GM23338 (cell line): ENCODE measurements at places on chromosomes 12 and 14. TPM values are rescaled to one million over a fixed set of nuclear protein-coding genes. Genes with fewer than 3 reads are reported as not detected.
A peak's percentile ranks its signal among the peaks of the same experiment; 100 is the strongest.

MYO1H gene
- total RNA-seq = not detected in 2 replicates

CLEC2D gene
- 3.8 and 7.1 TPM in 2 replicates for total RNA-seq

DNA sequence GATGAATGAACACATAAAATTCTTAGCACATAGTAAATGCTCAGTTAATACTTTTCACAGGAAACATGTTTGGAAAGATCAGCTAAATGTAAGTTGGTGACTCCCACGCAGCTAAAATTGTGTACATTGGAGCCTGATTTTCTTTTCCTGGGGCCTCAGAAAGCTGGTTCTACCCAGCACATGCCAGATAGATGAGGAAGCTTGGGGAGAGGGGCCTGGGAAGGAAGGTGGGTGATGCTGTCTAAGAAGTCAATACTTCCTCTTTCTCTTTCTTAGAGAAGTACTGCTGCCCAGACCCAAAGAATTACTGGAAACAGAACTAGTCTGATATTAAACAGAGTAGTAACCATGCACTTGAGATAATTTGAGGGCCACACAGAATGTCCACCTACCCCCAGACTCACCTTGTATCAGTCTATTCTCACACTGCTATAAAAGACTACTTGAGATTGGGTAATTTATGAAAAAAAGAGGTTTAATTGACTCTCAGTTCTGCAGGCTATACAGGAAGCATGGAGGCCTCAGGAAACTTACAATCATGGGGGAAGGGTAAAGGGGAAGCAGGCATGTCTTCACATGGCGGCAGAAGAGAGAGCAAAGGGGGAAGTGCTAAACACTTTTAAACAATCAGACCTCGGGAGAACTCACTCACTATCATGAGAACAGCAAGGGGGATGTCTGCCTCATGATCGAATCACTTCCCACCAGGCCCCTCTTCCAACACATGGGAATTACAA lies 123.3 kb upstream of the MED13L start:
- DNase-seq = no peak

RNU4-1 gene
- total RNA-seq = under 0.01 TPM in 1 of 2 replicates, not detected in the other

DNA sequence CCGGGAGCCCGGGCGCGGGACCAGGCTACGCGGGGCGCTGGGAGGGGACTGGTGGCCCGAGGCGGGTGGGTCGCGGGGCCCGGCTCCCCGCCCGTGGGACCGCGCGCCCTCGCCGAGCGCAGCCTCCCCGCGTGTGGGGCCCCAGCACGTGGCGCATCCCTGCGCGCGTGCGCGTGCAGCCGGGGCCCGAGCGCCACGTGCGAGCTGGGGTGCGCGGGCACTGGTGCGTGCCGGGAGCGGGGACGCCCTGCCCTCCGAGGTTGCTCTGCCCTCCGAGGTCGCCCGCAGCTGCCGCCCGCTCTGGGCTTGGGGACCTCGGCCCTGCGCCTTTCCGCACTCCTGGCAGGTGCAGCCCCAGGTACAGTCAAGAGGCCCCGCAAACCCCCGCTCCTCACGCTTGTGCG lies 365 bp upstream of the CCDC88C start:
- DNase-seq = peak; percentile 61

DNA sequence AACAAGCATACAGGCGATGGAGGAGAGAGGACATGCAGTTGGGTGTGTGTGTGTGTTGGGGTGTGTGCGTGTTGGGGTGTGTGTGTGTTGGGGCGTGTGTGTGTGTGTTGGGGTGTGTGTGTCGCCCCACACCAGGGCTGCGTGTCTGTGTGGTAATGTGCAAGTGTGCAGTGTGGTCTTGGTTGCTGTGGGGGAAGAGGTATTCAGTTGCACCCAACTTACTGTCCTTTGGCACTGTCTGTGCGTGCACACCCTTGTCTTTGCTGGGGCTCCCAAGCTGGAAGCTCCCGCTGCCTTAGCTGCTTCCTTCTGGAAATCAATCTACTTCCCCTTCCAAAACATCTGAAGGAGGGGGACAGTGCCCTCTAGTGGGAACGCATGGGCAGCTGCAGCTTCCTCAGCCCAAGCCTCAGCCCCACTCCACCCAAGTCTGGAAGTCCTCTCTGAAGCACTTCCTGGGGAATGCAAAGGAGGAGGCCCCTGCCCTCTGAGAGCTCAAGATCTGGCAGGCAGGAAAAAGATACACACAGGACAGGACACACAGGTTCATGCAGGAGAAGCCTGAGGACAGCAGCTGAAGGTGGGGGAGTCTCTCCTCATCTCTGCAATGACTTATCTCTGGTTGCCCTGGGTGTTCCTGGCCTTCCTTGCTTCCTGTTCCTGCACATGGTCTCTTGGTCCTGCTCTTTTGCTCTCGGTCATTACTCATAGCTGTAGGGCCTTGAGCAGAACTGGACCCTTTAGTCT lies 13.1 kb downstream of the ASIC1 start:
- DNase-seq = peak; percentile 89

- DNase-seq = peak; percentile 19
Observed at GRCh38 chr12:113184098-113184899, 979 bp downstream of the DDX54 start.

- peak; percentile 61 for DNase-seq
Observed at GRCh38 chr12:5827591-5827990, 117.5 kb downstream of the ANO2 start.

- DNase-seq = no peak
Observed at GRCh38 chr14:103863245-103863644, 15.9 kb upstream of the PPP1R13B start.

DNA sequence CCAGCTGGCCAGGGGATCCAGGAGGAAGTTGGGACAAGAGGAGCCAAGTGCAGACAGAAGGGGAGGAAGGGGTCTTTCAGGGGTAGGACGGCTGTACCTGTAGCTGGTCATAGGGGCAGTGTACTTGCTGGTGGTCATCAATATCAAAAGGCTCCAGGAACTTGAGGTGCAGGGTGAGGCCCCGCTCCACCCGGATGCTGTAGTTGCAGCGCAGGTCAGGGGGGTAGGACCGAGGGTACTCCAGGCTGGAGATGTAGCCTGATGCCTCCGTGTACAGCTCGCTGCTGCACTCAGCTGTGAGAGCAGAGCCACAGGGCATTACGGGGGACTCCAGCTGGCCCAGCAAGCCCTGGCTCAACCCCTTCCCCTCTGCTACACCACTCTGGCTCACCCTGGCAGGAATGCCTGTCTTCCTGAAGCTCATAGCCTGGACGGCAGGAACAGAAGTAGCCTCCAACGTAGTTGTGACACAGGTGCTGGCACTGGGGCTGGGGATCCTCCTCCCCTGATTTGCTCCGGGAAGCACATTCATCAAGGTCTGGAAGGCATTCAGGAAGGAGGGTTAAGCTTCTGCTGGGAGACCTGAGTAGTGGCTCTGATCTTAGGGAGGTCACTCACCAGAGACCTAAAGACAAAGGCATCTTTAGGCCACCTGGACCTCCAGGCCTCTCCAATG lies 2.9 kb downstream of the C1R start:
- DNase-seq = no peak

DNA sequence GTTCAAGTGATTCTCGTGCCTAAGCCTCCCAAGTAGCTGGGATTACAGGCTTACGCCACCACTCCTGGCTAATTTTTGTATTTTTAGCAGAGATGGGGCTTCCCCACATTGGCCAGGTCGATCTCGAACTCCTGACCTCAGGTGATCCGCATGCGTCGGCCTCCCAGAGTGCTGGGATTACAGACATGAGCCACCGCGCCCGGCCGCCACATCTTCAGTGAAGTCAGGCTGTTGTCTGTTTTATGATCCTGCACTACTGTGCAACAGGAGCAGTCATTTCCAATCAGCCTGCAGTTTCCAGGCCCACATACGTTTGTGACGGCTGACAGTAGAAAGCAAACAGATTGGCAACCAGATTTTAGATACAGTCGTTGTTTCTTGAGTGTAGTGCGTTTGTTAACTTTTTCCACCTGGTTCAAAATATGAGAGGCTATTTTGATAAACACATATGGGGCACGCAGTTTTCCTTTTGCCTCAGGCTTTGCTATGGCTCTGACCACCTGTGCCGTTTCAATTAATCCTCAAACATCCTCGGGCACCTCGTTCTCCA lies 74.8 kb downstream of the LGMN start:
- no peak for DNase-seq
